Fibroblast of lung (primary cell): ENCODE measurements at places on chromosomes 6 and 20. TPM values are rescaled to one million over a fixed set of nuclear protein-coding genes. Genes with fewer than 3 reads are reported as not detected.

The GRM1 gene
- polyA plus RNA-seq = 0.03 TPM in 1 of 2 replicates, not detected in the other

The ZNF184 gene
- 4.3 and 5.2 TPM in 2 replicates for polyA plus RNA-seq

The SAMD10 gene
- polyA plus RNA-seq = 0.37 and 0.86 TPM in 2 replicates

The TOX2 gene
- polyA plus RNA-seq = 9.6 and 14.8 TPM in 2 replicates

GRCh38 chr6:150539111-150539510 lies 60.6 kb upstream of the PLEKHG1 start:
- DNase-seq = no peak

DNA sequence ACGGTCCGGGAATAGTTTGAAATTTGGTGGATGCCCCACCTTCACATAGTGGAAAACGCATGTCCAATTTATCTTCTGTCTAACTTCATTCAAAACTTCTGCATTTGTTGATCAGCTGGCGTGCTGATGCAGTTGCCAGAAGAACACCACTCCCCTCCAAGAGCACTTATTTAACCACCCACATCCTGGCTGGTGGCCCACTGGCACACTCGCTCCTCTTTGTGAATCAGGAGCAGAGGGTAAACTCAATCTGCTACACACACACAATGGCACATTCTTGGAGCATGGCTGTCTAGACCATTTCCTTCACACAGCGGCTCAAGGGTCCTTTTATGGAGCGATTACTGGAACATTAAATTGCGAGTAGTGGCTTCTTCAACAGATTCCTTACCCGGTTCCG lies 55.1 kb upstream of the CEP162 start:
- DNase-seq = peak; percentile 86

DNA sequence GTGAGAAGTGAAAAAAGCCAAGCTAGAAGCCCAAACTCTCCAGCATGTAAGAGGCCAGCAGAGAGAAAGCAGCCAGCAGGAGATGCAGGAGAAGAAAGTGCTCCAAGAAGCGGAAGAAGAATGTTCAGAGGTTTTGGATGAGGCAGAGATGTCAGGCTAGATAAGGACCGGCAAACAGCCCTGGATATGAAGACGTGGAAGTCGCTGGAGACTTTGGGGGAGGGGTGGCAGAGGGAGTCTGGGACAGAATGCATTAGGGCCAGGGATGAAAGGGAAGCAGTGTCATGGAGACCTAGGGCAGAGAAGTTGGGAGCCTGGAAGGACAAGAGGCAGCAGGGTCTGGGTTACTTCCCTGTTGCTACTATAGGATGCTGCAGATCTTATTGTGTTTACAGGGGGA lies 5.3 kb upstream of the SCUBE3 start:
- DNase-seq = no peak

DNA sequence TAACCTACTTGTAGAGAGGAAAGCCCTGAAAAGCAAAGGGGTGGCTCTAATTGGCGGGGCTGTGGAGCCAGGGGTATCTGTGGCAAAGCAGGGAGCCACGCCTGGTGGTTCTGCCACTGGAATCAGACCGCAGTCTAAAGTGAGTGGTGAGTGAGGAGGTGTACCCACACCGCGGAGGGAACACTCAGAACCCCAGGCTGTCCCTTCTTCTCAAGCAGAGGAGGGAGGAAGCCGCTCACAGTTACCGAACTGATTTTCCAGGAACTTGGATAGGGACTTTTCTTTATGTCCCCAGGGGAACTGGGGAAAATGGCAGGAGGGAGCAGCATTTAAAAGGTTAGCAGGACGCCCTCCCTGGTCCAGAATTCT lies 287.2 kb downstream of the TAF4 start:
- no peak for DNase-seq

- DNase-seq = no peak
Observed at GRCh38 chr6:16857969-16858592, 96.8 kb upstream of the ATXN1 start.

DNA sequence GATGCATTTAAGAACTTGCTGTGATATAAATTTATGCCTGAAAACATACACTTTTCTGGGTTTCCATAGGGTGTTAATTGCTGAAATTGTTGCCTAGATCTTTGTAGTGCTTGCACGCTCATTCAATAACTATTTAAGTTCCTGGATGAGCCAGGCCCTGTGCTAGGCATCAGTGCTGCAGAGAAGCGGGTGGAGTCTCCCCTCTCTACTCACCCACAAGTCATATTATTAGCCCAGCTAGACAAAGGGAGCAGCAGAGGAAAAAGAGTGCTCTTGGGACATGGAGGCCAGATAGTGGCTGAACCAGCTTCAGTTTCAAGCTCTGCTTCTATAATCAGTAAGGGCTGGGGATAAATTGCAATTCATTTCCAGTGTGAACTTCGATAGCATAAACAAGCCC lies 329.1 kb downstream of the TFAP2B start:
- DNase-seq = no peak

DNA sequence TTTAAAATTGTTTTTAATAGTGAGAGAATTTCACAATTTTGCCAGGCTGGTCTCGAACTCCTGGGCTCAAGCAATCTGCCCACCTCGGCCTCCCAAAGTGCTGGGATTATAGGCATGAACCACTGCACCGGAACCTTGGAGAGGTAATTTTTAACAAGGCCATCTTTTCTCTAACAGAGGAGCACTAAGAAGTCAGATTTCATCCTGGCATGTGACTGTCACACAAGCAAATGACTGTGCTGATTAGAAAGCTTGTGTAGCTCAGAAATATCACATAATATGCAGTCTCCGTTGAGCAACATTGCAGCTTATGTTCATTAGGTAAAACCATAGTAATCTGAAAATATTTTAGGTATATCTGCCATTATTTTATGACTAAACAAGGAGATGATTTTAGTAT lies 156.0 kb downstream of the CCDC170 start:
- no peak for DNase-seq

GRCh38 chr6:151357758-151358436 lies 33.5 kb downstream of the ZBTB2 start:
- no peak for DNase-seq

- no peak for DNase-seq
Observed at GRCh38 chr6:81770381-81770780, 17.9 kb upstream of the TENT5A start.

GRCh38 chr6:169093066-169093723 lies 160.5 kb downstream of the THBS2 start:
- no peak for DNase-seq
